ENCODE measurements at places on chromosomes 1 and 21.

DNA sequence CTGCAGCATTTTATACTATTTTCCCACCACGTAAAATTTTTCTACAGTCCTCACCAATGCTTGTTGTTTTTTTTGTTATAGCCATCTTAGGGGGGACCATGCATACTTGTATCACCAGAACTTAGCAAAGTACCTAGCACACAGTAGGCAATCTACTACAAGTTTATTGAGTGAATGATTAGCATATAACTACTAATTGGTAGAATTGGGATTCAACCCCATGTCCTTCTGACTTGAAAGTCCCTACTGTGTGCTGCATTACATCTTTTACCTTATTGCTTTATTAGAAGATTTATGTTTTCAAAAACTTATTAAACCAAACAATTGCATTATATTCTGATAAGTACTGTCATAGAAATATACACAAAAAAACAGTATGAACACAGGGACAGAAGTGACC is 92.1 kb downstream of the CEP350 start:
- no peak for DNase-seq

GRCh38 chr21:35563885-35564451 is 496.4 kb downstream of the SETD4 start:
- no peak for DNase-seq

GRCh38 chr1:232937741-232938375 is 12.6 kb upstream of the NTPCR start:
- no peak for DNase-seq

- no peak for DNase-seq
These were observed 102.5 kb downstream of the BCAR3 start for GRCh38 chr1:93578911-93579825.

DNA sequence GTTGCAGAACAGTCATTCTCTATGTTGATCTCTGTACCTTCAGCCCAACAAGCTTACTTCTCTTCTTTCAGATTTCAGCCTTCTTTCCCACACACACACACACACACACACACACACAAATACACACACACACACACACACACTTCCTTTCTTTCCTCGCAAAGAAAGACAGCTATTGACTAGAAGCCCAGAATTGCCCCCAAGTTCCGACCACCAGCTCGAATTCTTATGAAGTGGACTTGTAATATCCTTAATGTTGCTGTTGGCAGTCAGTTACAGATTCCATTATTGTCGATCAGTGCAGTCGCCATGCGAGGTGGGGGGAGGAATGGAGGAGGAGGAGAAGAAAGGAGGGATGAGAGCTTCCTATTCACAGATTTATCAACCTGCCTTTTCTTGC is 125.5 kb downstream of the CLEC20A start:
- no peak for DNase-seq

GRCh38 chr1:220321758-220322157 is 49.5 kb upstream of the RAB3GAP2 start:
- no peak for DNase-seq

DNA sequence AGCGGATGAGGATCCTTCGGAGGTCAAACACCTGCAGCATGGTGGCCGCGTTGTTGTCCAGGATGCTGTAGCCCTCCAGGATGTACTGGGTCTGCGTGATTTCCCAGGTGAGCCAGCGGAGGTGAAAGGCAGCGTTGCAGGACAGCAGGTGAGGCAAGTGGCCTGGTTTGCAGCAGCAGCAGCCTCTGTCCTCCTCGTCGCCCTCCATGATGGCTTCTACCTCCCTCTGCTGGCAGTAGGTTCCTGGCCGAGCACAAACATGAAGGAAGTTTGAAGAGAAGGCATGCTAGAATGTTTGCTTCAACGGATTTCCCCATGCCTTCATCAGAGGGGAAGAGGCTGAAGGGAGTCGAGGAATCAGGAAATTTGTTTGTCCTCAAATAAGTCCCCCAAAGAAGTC is 74.7 kb downstream of the NTPCR start:
- peak; percentile 24 for DNase-seq

- no peak for DNase-seq
These were observed 7.5 kb downstream of the DENND4B start for GRCh38 chr1:153938996-153939395.

GRCh38 chr1:23116921-23117699 is 51.5 kb downstream of the LUZP1 start:
- no peak for DNase-seq

- DNase-seq: no peak
These were observed 2.8 kb downstream of the TAL1 start for GRCh38 chr1:47229031-47229885.

GRCh38 chr1:7373251-7373650 is 397.8 kb upstream of the VAMP3 start:
- DNase-seq: no peak

DNA sequence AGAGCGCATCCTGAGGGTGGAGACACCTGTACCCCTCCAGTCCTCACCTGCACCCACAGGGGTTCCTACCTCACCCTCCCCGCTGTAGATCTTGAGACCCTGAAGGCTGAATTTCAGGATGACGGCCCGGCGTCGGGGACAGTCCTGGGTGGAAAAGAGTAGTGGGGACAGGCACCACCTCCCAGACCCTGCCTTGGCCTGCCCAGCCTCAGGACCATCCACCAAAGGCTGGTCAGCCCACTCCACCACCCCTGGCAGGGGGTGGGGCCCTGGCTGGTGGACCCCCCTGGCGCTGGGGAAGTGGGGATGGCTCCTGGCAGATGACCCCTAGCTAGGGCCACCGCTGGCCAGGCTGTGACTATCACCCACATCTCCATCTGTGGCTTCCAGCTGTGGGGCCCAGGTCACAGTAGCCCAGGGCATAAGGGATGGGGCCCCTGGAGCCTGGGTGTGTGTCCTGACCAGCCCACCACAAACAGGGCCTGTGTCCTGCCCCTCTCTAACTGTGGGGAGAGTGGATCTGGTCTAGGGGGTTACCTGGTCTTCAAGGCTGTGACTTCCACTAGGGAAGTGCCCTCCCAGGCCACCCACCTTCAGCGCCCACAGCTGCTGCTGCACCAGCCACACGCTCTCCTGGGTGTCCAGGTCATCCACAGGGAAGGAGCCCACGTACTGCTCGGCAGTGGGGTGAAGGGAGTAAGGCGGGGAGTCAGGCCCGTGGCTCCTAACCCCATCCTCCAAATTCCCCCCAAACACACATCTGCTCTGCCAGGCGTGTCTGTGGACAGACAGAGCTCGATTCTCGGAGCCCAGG is 5.4 kb downstream of the SH2D5 start:
- DNase-seq: no peak

DNA sequence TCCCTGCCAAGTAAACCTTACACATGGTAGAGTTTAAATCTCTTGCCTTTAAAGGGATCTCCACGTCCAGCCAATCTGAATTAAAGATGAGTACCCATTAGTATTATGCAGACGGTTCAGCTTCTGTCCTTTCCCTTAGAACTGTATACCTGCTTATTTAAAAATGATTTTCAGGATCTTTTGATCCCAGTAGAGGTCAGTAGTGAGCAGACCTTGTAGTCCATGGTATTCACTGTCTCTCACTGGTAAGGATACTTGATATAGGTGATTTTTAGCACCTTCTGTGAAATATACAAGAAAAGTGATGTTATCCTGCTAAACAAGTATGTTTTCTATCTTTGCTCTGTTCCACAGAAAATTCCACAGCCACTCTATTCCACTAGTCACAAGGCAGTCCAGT is 1211.6 kb upstream of the ADGRL4 start:
- DNase-seq: peak; percentile 28

- no peak for DNase-seq
These were observed 472.3 kb upstream of the BRINP3 start for GRCh38 chr1:190949939-190950338.

- DNase-seq: no peak
These were observed 3.8 kb downstream of the OR10K2 start for GRCh38 chr1:158422212-158422611.

DNA sequence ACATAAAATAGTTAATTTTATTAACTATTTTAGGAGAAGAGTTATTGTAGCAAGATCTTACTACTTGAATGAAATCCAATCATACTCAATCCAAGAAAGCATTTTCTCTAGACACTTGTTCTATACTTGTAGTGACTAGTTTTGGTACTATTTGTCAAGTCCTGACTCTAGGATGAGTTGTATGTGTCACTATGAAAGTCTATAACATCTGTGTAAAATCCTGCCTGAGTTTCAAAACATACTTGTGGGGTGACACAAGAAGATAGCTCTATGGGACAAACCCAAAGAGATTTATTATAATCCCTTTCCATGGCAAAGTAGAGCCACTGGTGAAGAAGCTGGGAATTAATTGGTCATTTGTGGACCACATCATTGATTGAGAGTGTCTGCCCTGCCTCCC is 1042.2 kb upstream of the ADGRL4 start:
- DNase-seq: no peak

DNA sequence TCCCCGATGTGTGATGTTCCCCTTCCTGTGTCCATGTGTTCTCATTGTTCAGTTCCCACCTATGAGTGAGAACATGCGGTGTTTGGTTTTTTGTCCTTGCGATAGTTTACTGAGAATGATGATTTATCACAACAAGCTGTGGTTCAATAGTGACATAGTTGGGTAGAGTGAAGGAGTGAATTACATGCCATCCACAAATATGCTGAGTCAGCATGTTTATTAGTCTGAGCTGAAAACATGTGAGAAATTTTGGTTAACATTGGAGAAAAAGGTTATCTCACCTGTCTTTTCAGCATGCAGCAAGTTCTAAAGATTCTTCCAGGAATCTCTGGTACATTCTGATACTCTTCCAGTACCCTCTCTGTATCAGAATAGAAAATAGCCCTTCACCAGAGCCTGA is 19.0 kb downstream of the OR2L3 start:
- DNase-seq: no peak

DNA sequence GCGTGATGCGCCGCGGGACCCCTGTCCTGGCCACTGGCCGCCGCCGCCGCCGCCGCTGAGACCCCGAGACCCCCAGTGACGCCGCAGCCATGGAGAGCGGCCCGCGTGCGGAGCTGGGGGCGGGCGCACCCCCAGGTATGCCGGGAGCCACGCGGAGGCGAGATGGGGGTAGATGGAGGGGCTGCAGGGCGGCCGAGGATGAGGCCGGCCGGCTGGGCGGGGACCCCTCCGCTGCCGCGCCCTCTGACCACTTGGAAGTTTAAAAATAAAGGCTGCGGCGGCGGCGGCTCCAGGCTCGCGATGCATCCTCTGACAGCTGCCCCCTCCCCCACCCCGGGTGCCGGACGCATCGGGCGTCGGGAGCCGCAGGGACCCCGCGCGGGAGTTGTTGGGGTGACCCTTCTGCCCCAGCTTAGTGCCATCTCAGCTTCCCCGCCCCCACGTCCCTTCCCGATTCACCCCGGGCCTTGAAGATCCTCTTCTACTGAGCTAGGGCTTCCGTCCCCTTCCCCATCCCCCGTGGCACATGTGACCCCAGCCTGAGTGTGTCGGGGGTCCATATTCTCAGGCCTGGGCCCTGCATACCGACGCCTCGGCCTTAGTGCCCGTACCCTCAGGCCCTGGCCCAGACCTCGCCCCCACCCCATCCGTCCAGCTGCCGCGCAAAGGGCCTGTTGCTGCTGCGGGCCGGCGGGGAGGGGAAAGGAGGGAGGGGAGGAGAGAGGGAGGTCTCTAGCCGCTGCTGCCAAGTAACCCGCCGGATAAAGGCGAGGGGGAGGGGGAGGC is 562 bp downstream of the MAP7D1 start:
- DNase-seq: peak; percentile 65

GRCh38 chr1:190147616-190148015 is 330.0 kb downstream of the BRINP3 start:
- DNase-seq: no peak

DNA sequence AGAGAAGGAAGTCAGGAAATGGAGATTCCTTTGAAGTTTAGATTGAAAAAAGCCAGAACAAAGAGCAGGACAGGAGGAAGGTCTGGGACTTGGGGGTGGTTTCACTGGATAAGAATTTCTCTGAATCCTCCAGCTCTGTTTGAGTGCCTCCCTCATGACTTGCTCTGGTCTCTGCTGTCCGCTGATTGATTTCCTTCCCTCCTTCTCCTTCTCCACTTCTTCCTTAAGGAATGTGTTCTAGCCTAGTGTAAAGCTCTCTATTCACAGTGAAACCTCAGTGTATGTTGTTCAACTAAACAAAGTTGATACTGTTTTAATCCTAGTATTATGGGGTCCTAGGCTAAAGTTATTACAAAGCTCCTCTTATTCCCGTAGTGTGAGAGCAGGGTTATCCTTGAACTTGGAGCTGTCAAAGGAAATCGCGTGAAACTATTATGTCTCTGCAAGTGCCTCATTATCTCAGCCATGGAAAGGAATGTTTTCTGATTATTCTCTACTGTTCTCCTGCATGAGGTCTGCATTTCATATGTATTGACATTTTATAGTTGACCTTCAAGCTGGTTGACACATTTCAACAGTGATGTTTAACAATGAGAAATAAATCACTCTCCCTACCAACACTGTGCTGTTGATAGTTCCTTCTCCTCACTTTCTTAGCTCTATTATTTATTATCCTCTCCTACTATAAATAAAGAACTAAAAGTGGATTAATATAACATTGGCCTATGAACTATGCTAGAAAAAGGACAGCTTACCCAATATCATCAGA is 82.7 kb upstream of the KCTD3 start:
- no peak for DNase-seq

DNA sequence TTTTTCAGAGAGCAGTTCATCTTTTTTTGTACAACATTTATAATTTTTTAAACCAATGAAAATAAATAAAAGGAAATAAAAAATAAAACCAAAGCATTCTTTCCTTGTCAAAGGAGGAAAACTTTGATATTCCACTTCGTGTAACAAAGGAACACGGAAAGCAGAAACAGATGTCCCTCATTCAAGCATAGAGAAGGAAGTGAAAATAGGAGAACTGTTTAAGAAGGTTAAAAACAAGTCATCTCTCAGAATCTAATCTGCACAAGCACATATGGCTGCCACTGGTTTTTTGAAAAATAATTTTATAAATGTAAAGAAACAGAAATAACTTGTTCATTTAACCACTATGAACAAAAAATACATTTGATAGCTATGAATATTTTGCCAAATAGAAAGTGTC is 35.9 kb upstream of the ZNF644 start:
- no peak for DNase-seq

DNA sequence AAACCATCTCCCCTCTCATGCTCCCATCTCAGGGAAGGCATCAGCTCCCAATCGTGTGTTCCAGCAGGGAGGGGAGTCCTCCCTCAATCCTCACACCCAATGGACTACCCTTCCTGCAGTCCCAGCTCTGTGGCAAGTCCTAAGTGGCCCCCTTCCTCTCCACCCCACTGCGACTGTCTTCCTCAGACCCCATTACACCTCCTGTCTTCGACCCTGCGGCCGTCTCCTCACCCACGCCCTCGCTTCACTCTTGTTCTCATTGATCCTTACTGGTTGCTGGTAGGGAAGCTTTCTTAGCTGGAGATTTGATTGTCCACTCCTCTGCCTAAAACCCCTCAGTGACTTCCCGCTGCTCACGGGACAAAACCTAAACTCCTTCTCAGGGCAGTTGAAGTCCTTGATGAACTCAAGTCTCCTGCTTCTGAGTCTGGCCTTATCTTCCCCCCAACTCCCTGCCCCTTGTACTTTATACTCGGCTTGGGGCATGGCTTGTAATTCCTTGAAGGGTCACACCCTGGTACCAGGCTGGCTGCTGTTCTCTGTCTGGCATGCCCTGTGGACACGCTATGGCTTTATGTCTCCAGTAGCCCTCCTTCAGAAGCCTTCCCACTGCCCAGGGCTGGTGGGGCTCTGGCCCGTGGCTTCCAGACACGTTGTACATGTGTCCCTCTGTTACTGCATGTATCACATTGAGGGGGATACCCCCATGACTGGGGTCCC is 2.3 kb upstream of the EPS8L3 start:
- no peak for DNase-seq

GRCh38 chr1:196376630-196377328 is 231.5 kb downstream of the KCNT2 start:
- no peak for DNase-seq

Measured in GM13977 (cell line).